ENCODE measurements at places on chromosomes 5 and 9. TPM values are rescaled to one million over a fixed set of nuclear protein-coding genes. Genes with fewer than 3 reads are reported as not detected.

DNA sequence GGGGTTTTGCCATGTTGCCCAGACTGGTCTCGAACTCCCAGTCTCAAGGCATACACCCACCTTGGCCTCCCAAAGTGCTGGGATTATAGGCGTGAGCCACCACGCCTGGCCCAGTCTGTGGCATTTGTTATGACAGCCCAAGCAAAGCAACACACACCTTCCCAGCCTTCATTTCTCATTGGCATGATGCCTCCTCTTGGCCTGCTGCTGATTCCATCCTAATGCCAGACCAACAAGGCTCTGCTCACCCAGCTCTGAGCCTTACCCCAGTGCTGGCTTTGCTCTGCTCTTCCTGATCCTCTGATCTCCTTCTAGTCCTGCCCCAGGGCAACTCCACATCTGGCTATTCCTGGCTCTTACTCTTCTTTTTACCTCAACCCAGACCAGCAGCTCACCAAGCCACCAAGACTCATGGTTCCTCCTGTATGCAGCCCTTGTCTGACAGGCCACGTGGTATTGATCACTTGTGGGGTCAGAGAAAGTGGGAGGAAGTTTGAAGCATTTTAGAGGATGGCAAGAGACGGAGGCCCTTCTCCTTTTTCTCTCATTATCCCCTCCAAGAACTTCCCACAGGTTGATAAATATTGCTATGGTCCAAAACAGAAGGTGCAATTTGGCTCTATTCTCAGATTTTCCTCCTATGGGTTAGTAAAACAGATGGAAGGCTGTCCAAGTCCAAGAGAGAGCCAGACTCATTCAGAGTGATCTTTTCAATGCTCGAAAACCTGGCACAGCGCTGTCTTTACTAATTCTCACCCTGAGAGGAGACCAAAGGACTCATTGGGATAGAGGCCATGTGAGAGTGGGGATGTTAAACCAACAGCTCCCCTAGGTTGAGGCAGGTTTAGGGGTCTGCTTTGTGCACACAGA is 958 bp downstream of the CD180 start:
- DNase-seq: no peak

- no peak for DNase-seq
Observed at GRCh38 chr5:10756549-10756948, 4.5 kb downstream of the DAP start.

The CNTFR gene
- total RNA-seq: 14.0 TPM

The NME5 gene
- 9.4 TPM for total RNA-seq

The TXNDC8 gene
- not detected for total RNA-seq

The AOPEP gene
- total RNA-seq: 32.1 TPM

The ANKRD18A gene
- total RNA-seq: 6.9 TPM
